ENCODE measurements at places on chromosomes 13 and 19.
A peak's percentile ranks its signal among the peaks of the same experiment; 100 is the strongest.

DNA sequence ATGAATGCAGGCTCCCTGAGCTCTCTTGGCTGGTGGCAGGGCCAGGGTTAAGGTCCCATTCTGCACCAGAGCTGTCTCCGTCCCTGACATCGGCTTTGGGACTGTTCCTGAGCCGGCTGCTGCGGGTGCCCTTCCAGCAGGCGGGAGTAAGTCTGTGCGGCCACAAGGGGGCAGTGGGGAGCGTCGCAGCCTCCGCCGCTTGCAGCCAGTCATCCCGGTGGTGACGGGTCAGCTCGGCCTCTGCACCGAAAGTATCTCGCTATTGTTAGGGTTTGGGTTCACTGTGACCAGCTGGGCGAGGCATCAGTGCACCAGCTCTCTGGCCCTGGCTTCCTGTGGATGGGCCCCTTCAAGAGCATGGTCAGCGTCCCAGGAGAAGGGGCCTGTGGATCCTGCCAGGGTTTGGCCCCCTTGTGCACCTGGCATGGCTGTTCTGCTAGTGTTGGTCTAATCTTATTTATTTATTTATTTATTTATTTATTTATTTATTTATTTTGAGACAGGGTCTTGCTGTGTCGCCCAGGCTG, 15.1 kb downstream of the NDUFB7 start:
- peak; percentile 80 for DNase-seq

DNA sequence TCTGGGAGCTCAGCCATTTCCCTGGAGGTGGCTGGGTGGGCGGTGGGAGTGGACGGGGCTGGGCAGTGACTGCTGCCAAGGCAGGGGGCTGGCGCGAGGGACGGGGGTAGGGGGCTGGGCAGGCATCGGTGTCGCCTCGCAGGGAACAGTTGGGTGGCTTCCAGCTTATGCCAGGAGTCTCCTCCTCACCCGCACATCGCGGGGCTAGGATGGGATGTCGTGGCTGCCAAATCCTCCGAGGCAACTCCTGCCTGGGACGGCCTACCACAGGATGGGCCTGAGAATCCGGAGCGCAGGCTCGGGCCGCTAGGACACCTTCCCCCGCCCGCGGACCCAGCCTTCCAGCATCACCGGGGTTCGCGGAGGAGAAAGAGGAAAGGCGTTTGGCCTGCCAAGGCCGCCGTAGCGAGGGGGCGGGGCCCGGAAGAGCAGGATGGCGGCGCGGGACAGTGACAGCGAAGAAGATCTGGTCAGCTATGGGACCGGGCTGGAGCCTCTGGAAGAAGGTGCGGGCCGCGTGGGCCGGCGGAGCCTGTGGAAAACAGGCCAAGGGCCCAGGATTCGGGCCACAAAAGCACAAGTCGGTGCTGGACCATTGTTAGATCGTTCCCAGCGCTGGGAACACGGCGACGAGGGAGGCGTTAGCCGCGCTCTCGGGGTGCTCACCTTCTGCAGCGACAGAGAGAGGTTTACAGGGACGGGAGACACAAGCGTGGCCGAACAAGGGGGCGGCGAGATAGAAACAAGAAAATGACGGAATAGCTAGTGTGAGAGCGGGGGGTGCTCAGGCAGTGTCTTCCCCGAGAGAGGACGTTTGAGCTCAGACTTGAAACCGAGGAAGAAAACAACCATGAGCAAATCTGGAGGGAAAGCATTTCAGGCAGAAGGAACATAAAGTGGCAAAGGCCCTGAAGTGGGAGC, at the start of gene GPATCH1:
TSS of gene GPATCH1 (plus strand) at position 421 of the 921 bp plus-strand sequence. CDS start at position 434, 13 bp downstream.
- DNase-seq: peak; percentile 82

DNA sequence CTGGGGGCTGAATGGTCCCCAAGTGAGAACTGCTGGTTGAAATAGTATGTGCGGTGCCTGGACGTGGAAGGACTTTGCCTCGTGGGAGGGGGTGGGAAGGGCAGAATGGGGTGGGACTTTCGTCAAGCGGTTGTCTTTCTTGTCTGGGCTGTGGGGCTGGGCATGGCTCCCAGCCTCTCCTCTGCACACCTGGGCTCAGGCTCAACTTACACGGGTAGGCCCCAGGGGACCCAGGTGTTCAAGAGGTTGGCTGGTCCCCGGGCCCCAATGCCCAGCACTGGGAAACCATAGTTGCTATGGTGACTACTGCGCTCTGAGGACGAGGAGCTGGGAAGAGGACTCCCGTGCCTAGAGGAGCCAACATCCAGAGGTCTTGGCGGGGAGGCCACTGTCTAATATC, 7.3 kb downstream of the NWD1 start:
- DNase-seq: no peak

GRCh38 chr19:11024259-11024658, 63.4 kb downstream of the SMARCA4 start:
- no peak for DNase-seq

- DNase-seq: peak; percentile 51
Observed at GRCh38 chr13:51584731-51585672, 740 bp downstream of the WDFY2 start.

- peak; percentile 55 for DNase-seq
Observed at GRCh38 chr13:89066868-89067466, 1395.8 kb downstream of the SLITRK5 start.

DNA sequence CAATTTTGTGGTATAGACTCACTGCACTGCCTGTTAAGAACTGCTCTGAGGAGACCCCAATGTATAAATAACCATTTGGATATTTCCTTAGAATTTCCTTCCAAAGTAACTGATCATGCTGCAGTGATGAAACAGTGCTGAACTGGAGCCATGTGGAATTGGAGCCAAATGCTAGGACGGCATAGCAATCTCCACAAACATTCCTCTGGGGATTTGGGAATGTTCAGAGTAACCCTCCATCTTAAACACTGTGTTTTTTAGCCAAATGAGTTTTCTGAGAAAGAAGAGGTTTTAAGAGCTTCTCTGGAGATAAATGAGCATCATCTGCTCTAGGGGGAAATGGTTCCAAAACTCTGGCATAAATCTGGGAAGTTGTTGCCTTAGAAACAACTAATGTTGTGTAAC, 98.2 kb downstream of the OLFM4 start:
- DNase-seq: no peak

GRCh38 chr19:29129148-29129547, 83.8 kb downstream of the UQCRFS1 start:
- no peak for DNase-seq

DNA sequence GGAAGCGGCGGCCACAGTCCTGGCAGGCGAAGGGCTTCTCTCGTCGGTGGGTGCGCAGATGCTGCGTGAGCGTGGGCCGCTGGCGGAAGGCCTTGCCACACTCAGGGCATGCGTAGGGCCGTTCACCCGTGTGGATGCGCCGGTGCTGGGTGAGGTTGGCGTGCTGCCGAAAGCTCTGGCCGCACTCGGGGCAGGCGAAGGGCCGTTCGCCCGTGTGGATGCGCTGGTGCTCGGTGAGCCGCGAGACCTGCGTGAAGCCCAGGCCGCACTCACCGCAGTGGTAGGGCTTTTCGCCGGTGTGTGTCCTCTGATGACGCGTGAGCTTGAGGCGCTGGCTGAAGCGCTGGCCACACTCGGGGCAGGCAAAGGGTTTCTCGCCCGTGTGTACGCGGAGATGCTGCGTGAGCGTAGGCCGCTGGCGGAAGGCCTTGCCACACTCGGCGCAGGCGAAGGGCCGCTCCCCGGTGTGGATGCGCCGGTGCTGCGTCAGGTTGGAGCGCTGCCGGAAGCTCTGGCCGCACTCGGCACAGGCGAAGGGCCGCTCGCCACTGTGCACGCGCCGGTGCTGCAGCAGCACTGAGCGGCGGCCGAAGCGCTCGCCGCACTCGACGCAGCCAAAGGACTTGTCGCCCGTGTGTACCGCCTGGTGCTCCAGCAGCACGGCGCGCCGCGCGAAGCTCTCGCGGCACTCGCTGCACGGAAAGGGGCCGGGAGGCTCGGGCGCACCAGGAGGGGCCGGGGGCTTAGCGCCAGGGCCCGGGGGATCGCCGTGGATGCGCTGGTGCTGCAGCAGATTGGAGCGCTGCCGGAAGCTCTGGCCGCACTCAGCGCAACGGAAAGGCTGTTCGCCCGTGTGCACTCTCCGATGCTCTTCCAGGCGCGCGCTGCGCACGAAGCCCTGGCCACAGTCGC, 4.0 kb upstream of the UBE2M start:
- no peak for DNase-seq

DNA sequence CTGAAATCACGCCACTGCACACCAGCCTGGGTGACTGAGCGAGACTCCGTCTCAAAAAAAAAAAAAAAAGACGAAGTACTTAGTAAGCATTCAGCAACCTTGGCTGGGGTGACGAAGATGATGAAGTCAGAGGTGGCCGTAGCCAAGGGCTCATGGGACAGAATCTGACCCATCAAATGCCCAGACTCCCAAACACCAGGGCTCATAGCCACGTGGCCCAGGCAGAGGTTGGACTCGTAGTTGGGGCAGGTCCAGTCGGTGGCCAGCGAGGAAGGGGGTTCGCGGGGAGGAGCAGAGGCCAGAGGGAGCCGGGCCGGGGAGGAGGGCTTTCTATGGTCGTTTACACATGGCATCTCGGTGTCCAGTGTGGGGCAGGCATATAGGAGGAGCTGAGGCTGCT, 52.1 kb upstream of the EHD2 start:
- DNase-seq: no peak

- no peak for DNase-seq
Observed at GRCh38 chr13:112728375-112729126, 38.7 kb downstream of the ATP11A start.

DNA sequence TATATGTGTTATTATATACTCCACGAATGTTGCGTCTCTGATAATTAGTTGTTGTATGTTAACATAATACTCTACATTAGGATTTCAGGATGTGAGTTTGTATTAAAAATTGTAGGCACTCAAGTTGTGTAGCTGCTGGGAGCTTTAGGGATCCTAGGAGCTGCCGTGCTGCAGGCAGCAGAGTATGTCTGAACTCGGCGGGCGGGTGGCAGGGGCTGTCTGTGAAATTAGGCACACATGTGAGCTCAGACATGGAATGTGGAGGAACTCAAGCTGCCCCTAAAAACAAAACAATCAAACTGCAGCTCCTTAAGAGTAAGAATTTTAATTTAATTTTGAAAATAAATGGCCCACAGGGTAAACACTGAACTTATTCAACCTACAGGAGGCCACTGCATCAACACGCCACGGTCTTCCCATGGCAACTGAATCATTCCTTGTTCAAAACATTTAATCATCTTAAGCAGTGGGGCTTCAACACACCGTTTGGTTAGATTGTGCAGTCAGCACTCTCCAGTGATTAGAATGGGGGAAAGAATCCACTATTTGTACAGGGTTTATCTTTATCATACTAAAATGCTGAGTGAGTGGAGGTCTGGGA, 22.7 kb downstream of the SERTM1 start:
- DNase-seq: no peak

- DNase-seq: no peak
Observed at GRCh38 chr19:8336072-8336569, 6.9 kb downstream of the KANK3 start.

DNA sequence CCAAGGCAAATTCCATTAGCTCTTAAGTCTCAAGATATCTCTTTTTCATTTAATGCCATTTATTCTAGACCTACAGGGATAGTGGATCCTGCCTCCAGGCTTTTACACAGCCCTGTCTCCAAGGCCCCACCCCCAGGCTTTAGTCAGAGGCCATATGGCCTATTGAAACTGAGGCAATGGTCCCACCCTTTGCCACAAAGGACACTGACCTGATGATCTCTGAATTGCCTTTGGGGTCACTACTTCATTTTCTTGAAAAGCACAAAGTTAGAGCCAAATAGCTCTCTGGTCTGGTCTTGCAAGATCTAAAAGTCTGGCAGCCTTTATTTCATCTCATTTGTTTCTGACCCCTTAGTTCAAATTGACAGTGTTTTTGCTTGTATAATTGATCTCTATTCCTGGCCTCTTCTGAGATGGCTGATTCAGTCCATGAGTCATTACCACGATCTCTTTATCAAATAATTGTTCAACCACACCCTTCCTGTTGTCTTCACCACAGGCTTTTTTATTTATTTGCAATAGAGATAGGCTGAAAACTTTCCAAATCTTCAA, 209.8 kb downstream of the FGF14 start:
- DNase-seq: no peak

GRCh38 chr13:32378012-32378411, 49.9 kb downstream of the N4BP2L1 start:
- DNase-seq: no peak

GRCh38 chr13:91745967-91746366, 347.5 kb downstream of the GPC5 start:
- DNase-seq: no peak

Data from KBM-7 (cell line).